ENCODE measurements at places on chromosomes 11 and 22.

GRCh38 chr22:46090631-46091201, 59.6 kb upstream of the PPARA start:
- DNase-seq: no peak

GRCh38 chr11:99683933-99684332, 663.2 kb downstream of the CNTN5 start:
- no peak for DNase-seq

GRCh38 chr22:31193092-31193491, 19.0 kb upstream of the LIMK2 start:
- DNase-seq: no peak

GRCh38 chr11:81787584-81788049, 946.0 kb downstream of the FAM181B start:
- DNase-seq: no peak

DNA sequence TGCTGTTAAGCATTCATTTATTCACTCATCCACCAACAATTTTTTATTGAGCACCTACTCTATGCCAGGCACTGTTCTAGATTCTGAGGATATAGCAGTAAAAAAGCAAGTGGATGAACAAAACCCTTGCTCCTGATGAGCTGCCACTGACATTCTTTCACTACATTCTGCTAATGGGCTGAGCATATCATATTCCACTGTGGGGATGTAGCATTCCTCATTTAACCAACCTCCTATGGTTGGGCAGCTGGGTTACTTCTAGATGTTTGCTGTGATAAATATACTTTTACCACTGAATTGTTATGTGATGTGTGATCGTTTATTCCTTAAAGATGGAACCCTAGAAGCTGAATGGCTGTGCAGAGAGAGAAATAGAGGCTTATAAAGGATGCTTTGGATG, 176.9 kb downstream of the MN1 start:
- DNase-seq: no peak

- DNase-seq: no peak
These were observed 19.7 kb downstream of the ATG16L2 start for GRCh38 chr11:72833811-72834493.

- no peak for DNase-seq
These were observed 57.6 kb upstream of the BLID start for GRCh38 chr11:122173587-122173986.

DNA sequence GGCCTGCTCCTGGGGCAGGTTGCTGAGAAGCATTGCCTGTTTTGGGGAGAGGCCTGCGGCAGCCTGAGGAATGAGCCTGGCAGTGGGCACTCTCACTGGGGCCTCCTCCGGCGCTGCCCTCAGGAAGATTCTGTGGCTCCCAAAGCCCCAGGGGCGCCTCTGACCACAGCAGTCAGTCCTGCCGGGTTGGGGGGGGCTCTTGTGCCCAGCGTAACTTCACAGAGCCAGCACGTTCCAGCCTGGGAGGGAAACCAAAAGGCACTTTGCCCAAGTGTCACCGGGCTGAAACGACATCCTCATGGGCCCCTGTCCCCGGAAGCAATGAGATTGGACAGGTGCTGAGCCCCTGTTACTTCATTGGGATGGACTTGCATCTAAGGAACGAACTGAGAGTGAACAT, 4.3 kb upstream of the LRP5 start:
- DNase-seq: no peak

DNA sequence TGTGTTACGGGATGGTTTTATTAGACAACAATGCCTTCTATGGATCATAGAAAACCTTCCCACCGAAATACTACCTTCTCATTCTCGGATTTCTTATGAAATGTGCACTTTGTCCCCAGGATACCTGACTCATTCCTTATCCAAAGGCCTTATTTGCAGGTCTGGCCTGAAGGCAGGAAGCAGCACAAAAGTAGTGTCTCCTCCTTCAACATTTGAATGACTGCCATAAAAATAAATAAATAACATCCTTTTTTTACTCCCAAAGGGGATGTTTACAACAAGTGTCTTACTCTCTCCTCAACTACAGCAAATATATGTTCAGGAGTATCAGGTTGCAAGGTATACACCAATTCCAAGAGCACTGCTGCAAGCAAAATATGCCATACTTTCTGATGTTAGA, 41.6 kb upstream of the PAK1 start:
- DNase-seq: no peak

- DNase-seq: no peak
These were observed 139.1 kb upstream of the BDNF start for GRCh38 chr11:27839226-27839913.

- no peak for DNase-seq
These were observed 76.0 kb downstream of the RBFOX2 start for GRCh38 chr22:35952576-35952975.

DNA sequence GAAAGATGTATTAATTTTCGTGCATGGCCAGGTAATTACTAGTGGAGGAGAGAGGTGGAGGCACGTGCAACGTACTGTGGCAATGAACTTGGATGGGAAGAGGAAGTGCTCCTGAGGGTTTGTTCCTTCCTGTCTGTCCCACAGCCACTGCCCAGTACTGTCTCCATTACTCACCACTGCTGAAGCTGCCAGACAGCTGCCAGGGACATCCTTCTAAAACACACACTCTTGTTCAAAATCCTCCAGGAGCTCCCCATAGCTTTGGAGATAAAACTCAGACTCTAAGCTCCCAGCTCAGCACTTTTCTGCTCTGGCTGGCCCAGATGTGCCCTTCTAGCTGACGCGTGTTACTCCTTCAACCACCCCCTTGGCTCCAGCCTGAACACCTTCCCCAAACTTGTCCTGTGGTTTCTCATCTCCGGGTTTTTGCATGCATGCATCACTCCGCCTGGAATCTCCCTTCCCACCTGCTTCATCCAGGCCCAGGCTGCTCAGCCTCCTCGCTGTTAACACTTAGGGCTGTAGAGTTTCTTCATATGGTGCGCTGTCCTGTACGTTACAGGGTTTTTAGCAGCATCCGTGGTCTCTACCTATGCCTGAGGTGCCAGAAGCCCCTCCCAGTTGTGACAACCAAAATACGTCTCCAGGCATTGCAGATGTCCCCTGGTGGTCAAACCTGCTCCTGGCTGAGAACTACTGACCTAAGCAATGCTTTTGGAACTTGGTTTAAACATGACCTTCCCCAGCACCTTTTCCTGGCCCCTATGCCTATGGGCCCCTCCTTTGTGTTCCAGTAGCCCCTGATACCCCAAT, 69.5 kb downstream of the C11orf91 start:
- DNase-seq: no peak

DNA sequence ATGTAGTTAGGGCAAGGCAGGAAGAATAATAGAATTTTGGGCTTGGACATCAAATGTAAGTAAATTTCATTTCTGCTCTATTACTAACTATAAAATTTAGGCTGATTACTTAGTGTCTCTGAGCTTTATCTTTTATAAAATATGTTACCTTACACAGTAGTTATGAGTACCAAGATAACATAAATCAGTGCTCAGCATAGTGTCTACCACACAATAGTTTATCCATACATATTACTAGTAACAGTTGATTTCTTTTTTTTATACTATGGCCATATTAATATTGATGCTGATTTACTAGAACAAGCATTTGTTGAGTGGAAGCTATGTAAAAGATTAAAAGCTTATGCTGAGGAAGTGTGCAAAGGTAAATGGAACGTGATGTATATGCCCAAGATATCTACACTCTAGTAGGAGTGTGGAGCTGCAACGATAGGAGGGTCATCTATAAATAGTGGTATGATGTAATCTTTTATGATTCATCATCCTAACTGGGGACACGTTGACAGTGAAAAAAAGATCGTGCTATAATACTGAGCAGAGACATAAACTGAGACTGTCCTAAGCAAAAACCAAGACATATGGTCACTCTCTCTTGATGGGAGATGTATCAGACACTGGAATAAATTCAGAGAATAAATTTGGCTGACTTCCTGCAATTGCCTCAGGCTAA, 8.7 kb upstream of the SLC5A12 start:
- DNase-seq: no peak

GRCh38 chr22:24442352-24442744, 14.9 kb downstream of the ADORA2A start:
- no peak for DNase-seq

GRCh38 chr11:70200212-70200844, 2.8 kb upstream of the FADD start:
- no peak for DNase-seq

DNA sequence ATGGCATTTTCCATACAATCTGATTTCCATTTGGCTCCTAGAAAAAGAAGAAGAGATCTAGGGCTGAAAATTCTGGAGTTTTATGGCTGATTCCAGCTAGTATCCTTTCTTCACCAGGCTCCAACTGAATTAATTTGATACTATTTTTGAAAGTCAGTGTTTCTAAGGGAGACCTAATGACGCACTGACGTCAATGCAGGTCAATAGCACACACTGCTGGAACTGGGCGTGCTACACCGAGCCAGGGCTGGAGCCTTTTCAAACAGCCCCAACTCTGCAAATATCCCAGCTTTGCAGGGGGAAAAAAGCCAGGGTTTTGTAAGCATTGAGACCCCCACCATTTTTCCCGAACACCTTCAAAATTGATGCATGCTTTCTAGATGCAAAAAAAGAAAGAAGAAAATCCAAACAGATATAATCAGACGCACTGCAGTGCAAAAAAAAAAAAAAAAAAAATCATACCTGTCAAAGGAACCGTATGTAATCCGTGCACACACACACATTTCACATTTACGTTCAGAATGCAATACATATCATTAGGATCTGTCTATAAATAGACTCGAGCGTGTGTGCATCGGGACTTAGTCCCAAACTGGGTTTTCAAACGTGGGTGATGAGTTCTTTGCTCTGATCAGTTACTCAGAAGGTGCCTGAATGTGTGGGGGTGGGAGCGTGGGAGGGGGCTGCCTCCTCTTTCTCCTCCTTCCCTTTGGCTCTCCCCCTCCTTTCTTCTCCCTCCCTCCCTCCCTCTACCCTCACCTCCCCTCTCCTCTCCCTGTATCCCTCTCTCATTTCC, 124.5 kb upstream of the HSD17B12 start:
- DNase-seq: no peak

Measured in cerebellar nuclear complex (tissue), 1 donor.